ENCODE measurements at places on chromosomes 4 and X.

DNA sequence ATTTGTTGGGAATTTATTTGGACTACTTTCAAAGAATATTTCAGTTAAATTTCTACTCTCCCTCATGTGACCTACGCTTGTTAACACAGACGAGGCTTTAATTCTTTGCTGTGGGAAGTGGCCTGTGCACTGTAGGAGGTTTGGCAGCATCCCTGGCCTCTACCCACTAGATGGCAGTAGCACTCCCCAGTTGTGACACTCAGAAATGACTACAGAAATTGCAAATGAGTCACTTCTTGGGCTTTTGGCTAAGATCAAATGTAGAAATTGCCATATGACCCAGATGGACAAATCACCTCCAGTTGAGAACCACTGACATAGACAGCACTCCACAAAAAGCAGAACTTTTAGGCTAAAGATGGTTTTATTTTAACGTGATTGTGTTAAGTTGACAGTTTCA, 22.1 kb downstream of the PIR start:
- peak; percentile 46 for DNase-seq

- no peak for DNase-seq
Observed at GRCh38 chr4:88189418-88189738, 30.9 kb upstream of the ABCG2 start.

DNA sequence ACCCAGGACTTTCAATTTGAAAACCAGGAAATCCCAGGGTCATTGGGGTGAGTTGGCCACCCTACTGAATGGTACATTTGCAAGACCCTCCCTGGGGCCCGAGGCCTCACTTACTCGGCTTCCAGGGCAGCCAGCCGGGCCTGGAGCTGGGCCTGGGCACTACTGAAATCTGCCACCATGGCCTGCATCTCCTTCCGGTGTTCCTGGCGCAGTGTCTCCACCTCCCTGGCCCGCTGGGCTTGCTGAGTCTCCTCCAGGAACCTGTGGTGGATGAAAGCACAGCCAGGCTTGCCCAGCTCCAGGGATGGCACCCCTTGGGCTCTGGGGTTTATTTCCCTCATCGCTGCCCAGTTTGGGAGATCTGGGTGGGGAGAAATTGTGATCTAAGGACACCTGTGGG, 24.7 kb downstream of the MED28 start:
- no peak for DNase-seq

DNA sequence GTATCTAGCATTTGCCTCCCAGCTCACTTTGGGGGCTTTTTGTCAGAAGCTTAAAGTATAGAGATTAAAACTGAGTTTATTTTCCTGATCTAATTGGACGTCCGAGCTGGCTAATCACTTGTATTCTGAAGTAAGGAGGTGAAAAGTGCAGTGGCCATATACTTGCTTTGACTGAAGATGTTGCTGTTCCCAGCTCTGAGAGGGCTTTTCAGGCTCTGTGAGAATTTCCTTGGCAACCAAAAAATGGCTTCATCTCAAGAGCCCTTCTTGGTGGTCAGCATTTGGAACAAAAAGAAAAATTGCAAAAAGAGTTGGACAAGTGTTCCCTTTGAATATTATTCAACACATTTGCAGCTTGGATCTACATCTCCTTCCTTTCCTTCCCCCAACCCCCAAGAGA, 67.0 kb downstream of the SLC4A4 start:
- DNase-seq, result no peak

GRCh38 chr4:73067971-73068394, 1.5 kb downstream of the COX18 start:
- DNase-seq, result peak; percentile 13

DNA sequence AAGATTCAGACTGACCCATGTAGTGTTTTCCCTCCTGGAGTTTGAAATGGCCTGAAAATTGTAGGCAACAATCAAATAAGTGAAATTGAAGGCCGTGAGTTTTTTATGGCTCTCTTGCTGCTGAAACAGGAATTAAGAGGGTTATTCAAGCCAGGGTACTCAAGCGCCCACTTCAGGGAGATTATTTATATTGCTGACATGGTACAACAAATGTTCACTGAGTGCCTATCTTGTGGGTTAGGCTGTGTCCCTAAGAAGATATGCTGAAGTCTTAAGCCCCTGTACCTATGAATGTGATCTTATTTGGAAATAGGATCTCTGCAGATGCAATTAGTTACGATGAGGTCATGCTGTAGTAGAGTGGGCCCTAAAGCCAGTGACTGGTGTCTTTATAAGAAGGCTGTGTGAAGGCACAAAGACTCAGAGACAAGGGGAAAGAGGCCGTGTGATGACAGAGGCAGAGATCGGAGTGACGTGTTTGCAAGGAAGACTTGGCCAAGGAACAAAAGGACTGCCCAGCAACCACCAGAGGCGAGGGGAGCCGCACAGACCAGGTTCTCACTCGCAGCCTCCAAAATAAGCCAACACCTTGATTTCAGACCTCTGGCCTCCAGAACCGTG, 72.9 kb downstream of the MED28 start:
- no peak for DNase-seq

DNA sequence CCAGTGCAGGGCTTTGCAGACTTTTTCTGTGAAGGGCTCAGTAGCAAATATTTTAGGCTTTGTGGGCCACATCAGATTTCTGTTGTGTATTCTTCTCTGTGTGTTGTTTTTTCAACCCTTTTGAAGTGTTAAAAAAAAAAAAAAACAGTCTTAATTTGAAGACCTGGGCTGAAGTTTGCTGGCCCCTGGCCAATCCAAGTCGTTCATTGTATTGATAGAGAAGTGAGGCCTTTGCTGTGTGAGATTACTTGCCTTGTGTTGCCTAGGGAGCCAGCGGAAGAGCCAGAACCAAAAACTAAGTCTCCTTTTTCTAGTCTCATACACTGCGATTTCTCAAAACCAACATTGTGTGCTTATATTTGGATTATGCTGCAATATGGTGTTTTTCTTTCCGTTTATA, 46.9 kb downstream of the MTM1 start:
- no peak for DNase-seq

GRCh38 chr4:26267087-26267486, 53.7 kb upstream of the RBPJ start:
- no peak for DNase-seq

DNA sequence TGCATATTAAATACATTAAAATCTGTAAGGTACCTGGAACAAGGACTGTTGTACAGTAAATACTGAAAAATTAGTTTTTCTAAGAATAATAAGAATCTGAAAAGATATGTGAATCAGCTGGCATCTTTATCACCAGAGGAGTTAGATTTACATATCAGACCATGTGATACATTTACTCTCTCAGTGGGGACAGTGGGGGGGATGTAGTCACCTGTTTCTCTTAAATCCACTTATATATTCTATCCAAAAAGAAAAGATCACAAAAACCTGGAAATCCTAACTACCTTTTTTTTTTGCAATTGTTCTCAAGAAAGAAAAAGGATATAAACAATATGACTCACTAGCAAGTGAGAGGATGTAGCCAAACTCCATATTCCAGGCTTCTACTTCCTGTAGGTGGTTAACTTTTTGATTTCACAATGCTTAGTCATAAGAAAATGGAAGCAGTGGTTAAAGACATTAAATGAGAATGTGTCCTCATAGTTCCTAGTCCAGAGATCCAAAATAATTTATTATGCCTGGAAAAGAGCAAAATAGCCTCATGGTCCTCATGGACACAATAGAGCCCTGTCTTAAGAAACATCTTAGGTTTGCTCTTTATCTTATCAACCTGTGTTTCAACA, 22.5 kb upstream of the MYOZ2 start:
- DNase-seq, result no peak

GRCh38 chr4:183758758-183759447, 99.8 kb downstream of the TRAPPC11 start:
- no peak for DNase-seq

GRCh38 chr4:3529363-3529762, 2.9 kb downstream of the LRPAP1 start:
- no peak for DNase-seq

DNA sequence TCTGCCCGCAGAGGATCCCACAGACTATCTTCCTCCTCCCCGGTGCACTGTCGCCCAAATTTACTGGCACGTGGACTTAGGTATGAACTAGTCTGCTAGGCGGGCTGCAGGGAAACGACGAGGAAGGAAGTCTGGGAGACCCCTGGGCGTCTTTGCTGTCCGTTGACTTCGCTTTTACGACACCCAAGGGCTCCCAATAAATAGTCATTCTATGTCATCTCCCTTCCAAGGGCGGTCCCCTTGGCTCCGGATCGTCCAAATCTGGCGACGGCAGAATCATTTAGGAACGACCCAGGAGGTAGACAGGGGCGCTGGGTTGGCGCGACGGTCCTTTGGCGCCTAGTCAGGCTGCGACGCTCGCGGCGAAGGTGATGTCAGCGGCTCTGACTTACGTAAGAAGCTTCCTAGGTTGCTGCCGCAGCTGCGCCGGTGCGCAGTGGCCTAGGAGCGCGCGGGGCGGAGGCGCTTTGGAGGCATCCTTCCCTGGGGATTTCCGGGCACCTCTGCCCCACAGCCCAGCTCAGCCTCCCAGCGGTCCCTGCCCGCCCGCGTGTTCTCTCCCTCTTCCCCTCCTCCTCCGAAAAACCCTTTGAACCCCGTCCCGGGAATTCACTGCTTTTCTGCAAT, 2.2 kb downstream of the NHS start:
- DNase-seq, result no peak

GRCh38 chrX:149504226-149504914, 736 bp downstream of the IDS start:
- peak; percentile 51 for DNase-seq
